Tongue (tissue), 3 donors: ENCODE measurements at places on chromosomes 3 and 15. TPM values are rescaled to one million over a fixed set of nuclear protein-coding genes. Genes with fewer than 3 reads are reported as not detected.

GXYLT2 gene
- 47.7 TPM for total RNA-seq

LEKR1 gene
- 0.51 TPM for total RNA-seq

BAHD1 gene
- 13.6 TPM for total RNA-seq

WDR93 gene
- total RNA-seq = not detected

AADAC gene
- 5.1 TPM for total RNA-seq

RMDN3 gene
- total RNA-seq = 24.5 TPM

CCDC50 gene
- total RNA-seq = 55.2 TPM

P2RY14 gene
- total RNA-seq = 2.9 TPM

DLL4 gene
- total RNA-seq = 22.5 TPM

DZIP1L gene
- total RNA-seq = 24.7 TPM

KLHL40 gene
- 159 TPM for total RNA-seq

P2RY13 gene
- 1.2 TPM for total RNA-seq

GOLIM4 gene
- total RNA-seq = 56.2 TPM

CRYBG3 gene
- 52.4 TPM for total RNA-seq

FEZF2 gene
- total RNA-seq = not detected

GPR149 gene
- total RNA-seq = 0.41 TPM

RSRC1 gene
- total RNA-seq = 62.7 TPM

EAF2 gene
- 14.1 TPM for total RNA-seq

P2RY1 gene
- total RNA-seq = 16.9 TPM

CTXND1 gene
- 1.2 TPM for total RNA-seq

SLC24A1 gene
- 5.1 TPM for total RNA-seq

ASB14 gene
- 3.4 TPM for total RNA-seq

LRRC2 gene
- 13.0 TPM for total RNA-seq

TP53BP1 gene
- 87.9 TPM for total RNA-seq

KCNAB1 gene
- total RNA-seq = 6.3 TPM

TMEM40 gene
- total RNA-seq = 7.6 TPM

SPRED1 gene
- 64.1 TPM for total RNA-seq
